IgD-negative memory B cell (primary cell): ENCODE measurements at places on chromosomes 4 and X. TPM values are rescaled to one million over a fixed set of nuclear protein-coding genes. Genes with fewer than 3 reads are reported as not detected.

The AKAP14 gene
- polyA plus RNA-seq = not detected

The DKK2 gene
- 0.15 TPM for polyA plus RNA-seq

The HSD17B10 gene
- polyA plus RNA-seq = 133 TPM

The PGAM4 gene
- not detected for polyA plus RNA-seq

The ADH7 gene
- polyA plus RNA-seq = not detected

The FRAS1 gene
- polyA plus RNA-seq = not detected

The NDNF gene
- not detected for polyA plus RNA-seq

The CXCL1 gene
- not detected for polyA plus RNA-seq

The GPRASP3 gene
- polyA plus RNA-seq = 0.68 TPM

The SERTM2 gene
- polyA plus RNA-seq = not detected

The BEX1 gene
- polyA plus RNA-seq = not detected

The PSAPL1 gene
- not detected for polyA plus RNA-seq

The DGKK gene
- 0.05 TPM for polyA plus RNA-seq

The ZAR1 gene
- polyA plus RNA-seq = not detected

The SULT1B1 gene
- polyA plus RNA-seq = 0.31 TPM

The GDI1 gene
- polyA plus RNA-seq = 38.1 TPM

The PRR27 gene
- polyA plus RNA-seq = not detected

The PHKA1 gene
- polyA plus RNA-seq = not detected

The HMX1 gene
- not detected for polyA plus RNA-seq

The PHEX gene
- 0.11 TPM for polyA plus RNA-seq

The TMSB15B gene
- 13.8 TPM for polyA plus RNA-seq

The HPGDS gene
- not detected for polyA plus RNA-seq

The CLIC2 gene
- not detected for polyA plus RNA-seq

The PRAF2 gene
- polyA plus RNA-seq = 37.6 TPM

The KIF4A gene
- not detected for polyA plus RNA-seq

The SPATA18 gene
- 0.40 TPM for polyA plus RNA-seq

The NUDT10 gene
- 0.33 TPM for polyA plus RNA-seq
